Renal cortical epithelial cell (primary cell): ENCODE measurements at places on chromosomes 12 and 14. TPM values are rescaled to one million over a fixed set of nuclear protein-coding genes. Genes with fewer than 3 reads are reported as not detected.

- DNase-seq = peak; percentile 92
Measured at GRCh38 chr12:116244001-116244400, 33.5 kb downstream of the MED13L start.

PTPRQ gene
- total RNA-seq = 0.17 and 0.20 TPM in 2 replicates

- no peak for DNase-seq
Measured at GRCh38 chr12:3493859-3494176, 2.8 kb downstream of the PRMT8 start.

GRCh38 chr14:73287071-73287470 lies 49.8 kb downstream of the PAPLN start:
- DNase-seq = no peak

CLEC6A gene
- total RNA-seq = 0.20 TPM in 1 of 2 replicates, not detected in the other

GZMB gene
- total RNA-seq = not detected in 2 replicates

LRP1-AS gene
- not detected in 2 replicates for total RNA-seq

GRCh38 chr14:75267141-75267721 lies 11.4 kb upstream of the FOS start:
- peak; percentile 38 for DNase-seq

STX2 gene
- total RNA-seq = 43.4 and 54.4 TPM in 2 replicates

PZP gene
- not detected in 2 replicates for total RNA-seq

GRCh38 chr12:29733060-29733459 lies 50.7 kb downstream of the TMTC1 start:
- DNase-seq = no peak

GRCh38 chr12:64526859-64527258 lies 74.9 kb downstream of the TBK1 start:
- no peak for DNase-seq

NPFF gene
- not detected in 2 replicates for total RNA-seq

DNA sequence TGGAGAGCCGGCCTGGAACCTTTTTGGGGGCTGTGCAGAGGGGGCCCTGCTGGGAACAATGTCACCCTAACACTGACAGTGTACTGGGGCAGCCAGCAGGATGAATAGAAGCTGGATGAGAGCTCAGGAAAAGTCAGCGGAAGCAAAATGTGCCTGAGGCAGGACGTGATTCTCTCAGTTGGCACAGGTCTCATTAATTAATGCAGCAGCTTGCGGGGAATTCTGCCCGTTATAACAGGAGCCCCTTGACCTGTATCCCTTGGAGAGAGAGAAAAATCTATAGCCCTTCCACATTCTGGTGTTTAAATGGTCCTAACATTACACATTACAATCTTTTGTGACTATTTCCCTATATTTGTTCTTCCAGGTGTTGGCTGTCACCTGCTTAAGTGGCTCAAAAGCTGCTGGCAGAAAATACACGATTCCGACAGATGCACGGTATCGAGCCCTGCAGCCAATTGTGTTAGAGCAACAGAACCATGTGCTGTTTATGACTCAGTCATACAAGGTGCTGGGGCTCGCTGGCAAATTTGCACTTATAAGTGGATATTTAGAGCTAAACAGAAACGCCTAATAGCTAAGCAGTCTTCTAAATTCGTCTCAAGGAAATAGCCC lies 854.7 kb downstream of the AACS start:
- no peak for DNase-seq

DNA sequence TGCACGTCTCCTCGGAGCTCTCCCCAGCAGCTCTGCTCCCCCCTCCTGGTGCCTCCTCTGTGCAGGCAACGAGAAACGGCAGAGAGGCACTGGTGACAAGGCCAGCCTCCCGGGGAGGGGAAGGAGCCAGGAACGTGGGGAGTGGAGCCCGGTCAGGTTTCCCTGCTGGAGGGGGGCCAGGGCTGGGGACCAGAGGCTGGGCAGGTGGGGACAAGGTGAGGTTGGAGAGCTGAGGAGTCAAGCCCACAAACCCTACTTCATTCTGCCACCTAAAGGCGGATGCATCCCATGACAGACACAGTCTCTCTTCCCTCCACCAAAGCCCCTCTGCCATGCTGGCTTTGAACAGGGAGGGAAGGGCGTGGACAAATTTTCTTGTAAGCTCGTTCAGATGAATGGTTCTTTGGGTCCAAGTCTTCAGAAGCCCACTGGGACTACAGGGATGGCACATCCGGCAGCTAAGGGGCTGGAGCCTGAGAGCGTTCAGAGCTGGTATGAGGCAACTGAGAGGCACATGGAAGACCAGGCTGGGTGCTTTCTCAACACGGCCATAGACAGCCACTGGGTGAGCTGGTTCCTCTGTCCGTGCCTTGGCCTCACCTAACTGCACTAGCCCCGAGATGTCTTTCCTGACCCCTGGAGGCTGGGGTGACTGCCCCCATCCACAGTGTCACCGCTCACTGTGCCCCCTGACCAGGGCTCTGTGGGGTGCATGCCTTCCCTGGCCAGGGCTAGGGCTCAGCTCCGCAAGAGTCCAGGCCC lies 105.9 kb downstream of the RBM19 start:
- DNase-seq = no peak

DNA sequence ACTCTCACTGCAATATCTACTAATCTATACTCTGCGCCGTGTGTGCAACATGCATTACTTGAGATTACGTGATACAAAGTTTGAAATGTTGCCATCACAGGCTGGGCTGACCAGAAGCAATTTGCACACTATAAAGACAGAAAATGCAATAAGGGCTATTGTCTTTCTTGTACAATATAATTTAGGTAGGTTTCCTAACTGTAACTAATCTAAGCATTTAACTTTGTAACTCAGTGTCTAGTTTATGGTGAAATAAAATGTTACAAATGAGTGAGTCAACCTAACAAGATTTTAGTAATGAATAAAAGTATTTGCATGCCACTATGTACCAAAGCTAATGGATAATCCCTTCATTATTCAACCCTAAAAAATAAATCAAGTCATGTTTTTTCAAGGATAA lies 57.8 kb downstream of the LRP6 start:
- peak; percentile 64 for DNase-seq

DNA sequence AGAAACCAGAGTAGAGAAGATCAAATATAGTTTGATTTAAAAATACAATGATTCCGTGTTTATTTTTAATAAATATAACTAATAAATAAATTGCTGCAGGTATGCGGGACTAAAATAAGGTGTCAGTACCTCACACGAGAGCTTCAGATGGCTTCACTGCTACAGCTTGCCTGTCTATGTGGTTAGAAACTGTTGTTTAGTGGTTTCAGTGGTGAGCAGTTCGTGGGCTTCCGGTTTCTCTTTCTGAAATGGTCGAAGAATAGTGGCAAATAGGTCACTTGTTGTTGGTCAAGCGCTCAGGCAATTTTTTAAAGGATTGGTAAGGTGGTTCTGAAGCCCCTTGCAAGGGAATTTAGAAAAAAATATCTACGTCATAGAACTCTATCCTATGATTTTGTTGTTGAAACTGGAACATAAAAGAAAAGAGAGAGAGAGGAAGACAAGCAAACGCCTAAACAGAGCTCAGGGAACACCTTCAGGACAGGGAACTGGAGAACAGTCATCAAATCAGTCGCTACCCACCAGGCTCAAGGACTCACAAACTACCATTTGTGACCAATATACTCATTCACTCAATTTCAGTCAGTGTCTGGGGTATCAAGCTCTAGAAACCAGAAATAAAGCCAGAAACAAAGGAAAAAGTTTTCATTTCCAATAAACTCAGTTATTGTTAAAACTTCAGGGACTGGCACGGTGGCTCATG lies 31.3 kb downstream of the GABARAPL1 start:
- no peak for DNase-seq

- DNase-seq = no peak
Measured at GRCh38 chr12:20188930-20189653, 179.2 kb upstream of the PDE3A start.
